ENCODE measurements at places on chromosomes 13 and 19.

- DNase-seq: peak; percentile 97
Observed at GRCh38 chr13:80048802-80049201, 292.1 kb downstream of the SPRY2 start.

DNA sequence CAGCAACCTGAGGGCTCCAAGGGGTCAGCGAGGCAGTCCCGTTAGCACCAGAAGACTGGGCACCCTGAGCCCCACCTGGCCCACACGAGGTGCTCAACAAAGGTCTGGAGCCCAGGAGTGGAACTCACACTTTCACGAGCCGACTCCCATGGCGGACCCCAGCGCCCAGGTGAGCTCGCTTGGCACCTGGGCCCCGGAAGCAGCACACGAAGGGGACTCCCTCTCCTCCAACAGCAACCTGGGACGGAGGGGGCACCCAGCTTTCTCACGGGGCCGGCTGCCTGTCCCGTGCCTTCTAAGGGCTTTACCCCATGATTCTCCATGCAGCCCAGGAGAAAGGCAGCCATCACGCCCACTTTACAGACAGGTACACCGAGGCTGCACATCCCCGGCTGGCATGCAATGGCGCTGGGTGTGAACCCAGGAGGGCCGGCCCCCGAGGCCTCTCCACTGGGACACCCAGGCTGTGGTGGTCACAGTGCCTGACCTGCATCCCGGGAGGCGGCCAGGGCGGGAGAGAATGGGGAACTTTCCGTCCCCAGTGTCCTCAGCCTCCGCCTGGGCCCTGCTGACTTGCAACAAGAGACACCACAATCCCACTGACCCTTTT lies 5.0 kb downstream of the PIP5K1C start:
- no peak for DNase-seq

- no peak for DNase-seq
Observed at GRCh38 chr19:14977128-14977527, 2.5 kb downstream of the SLC1A6 start.

GRCh38 chr13:42762251-42762650 lies 19.1 kb upstream of the FAM216B start:
- no peak for DNase-seq

GRCh38 chr13:35567406-35567980 lies 91.0 kb upstream of the MAB21L1 start:
- no peak for DNase-seq
